ENCODE measurements at places on chromosomes 2 and 18. TPM values are rescaled to one million over a fixed set of nuclear protein-coding genes. Genes with fewer than 3 reads are reported as not detected.
A peak's percentile ranks its signal among the peaks of the same experiment; 100 is the strongest.

DNA sequence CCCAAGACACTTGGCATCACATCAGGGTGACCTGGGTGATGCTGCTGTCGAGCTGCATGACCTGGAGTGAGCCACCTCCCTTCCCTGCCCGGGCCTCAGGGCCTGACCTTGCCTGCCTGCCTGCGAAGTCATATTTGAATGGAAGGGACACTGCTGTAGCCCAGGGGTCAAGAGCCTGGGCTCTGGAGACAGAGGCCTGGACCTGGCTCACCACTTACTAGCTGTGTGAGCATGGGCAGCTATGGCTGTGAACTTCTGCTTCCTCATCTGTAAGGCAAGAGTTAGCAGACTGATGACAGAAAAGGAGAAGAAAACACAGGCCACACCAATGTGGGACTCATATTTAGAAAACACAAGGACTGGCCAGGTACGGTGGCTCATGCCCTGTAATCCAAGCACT lies 118.7 kb downstream of the ZFP36L2 start:
- no peak for DNase-seq

GRCh38 chr2:41990688-41991087 lies 57.1 kb upstream of the PKDCC start:
- DNase-seq = no peak

DNA sequence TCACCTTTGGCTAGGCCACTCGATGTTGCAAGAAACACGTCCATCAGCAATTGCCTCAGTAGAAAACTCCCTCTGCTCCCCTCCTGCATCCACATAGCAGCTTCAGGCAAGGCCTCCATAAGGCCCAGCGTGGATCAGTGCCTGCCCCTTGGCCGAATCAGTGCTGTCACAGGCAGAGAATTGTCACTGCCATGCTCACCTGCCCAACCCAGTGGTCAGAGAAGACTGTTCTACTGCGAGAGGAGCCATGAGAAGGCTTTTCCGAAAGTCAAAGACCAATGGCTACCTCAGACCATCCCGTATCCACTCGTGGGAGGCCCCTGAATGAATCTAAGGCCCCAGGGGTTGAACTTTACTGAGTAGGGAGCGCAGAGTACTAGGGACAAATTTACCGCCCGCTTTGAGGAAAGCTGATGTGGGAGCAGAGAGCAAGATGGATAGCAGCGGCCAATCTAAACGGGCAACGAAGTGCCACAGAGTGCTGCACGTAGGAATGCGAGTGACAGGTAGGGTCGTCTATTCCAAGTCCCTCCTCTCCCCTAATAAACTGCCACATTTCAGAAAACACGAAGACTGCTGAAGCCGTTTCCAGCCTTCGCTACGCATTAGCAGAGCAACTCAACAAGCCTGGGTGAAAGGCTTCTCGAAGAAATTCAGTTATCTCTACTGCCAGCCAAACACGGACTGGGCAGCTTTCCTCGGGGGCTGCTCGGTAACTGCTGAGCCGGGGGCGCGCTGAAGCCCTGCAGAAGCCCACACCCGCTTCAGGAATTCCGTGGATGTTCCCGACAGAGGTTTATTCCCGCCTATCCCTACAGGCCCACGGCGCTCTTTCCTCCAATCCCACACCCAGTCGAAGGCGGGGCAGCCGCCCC lies 968 bp upstream of the RALBP1 start:
- peak; percentile 29 for DNase-seq

- no peak for DNase-seq
Observed at GRCh38 chr2:15869871-15870270, 70.5 kb upstream of the MYCN start.

DNA sequence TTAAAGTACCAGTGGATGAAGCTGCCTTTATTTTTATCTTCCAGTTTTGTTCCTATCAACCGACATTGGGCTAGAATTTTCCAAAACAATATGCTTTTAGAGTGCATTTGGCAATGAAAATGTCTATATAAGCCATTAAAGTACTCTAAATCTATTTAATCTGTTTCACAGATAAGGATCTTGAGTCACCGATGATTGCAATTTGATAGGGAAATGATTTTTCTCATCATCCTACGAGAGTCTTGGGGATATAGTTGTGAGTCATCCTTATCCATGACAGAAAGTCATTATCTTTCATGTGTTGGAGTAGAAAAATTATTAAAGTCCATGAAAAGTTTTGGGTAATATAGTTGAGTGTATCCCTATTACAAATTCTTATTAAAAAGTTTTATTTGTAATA lies 26.1 kb downstream of the SLC39A10 start:
- no peak for DNase-seq

DNA sequence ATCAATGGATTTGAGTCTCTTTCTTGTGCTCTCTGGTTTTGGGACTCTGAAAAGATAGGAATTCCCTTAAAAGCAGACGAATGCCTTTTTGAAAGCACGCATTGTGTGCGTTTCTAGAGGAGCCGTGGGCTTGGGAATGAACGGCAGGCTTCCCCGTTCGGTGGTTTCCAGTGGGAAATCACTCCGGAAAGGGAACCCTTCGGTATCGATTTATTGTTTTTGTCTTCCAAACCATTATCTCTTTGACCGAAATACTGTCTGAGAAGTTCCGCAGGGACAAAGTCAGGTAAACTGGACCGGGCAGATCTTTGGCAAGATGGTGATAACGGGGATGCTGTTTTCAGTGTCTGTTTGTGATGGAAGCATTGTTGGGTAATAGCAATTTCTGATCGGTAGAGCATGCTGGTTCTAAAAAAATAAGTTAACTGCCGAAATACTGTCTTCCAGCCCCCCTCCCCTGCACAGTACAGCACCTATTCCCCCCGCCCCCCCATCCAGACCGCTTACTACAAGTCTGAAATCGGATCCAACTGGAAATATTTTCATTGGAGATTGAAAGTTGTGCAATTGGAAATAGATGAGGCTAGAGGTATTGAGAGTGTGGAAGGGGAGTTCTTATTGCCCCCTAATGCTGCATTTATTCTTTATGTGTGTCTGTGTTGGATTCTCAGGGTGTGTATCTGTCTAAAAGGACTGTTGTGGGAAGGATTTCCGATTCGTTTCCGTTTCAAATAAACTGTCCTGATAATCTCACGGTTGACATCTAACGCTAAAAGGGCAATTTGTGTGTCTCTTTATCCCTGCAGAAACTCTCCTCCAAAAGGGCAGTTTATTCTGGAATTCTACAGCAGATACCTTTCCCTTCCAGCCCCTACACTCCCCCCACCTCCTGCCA lies 635 bp downstream of the SETBP1 start:
- DNase-seq = no peak

DNA sequence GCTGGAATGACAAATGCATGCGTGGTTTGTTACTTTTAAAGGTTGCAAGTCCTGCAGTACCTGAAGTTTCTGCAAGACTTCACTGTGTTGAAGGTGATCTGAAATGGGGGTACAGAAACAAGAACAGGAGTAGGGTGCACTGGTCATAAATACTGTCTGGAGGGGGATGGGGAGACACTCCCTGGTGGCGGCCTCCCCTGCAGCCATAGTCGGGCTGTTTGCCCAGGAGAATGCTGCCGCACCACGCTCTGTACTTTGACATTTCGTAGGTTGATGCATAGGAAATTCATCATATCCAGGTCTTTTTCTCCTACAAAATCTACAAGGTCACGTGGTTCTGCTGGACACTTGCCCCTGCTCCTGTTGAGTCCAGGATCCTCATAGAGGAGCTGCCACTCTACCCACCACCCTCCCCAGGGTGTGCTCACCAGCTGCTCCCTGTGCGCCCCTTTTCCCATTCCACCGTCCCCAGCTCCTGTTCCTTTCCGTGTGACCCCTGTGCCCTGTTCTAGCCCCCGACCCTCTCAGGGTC lies 103.8 kb downstream of the RNF144A start:
- DNase-seq = no peak

- no peak for DNase-seq
Observed at GRCh38 chr2:168255866-168256265, 8.5 kb upstream of the STK39 start.

GRCh38 chr2:4745056-4745991 lies 946.9 kb upstream of the SOX11 start:
- no peak for DNase-seq

DNA sequence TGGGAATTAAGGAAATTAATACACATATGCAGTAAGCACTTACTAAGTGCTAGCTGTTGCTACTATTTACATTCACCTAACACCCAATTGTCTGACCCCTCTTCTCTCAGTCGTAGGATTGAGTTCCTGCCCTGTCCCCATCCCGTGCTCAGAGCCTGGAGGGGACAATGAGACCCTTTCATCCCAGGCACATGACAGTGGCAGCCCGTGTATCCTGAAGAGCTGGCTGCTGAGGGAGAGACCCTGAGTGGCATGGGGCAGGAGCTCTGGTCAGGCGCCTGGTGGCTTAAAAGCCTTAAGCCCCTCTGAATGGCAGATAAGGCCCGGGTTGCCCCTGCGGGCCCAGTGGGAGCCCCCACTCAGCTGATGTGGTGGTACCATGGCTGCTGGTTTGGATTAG lies 99.0 kb downstream of the DYSF start:
- DNase-seq = no peak

- no peak for DNase-seq
Observed at GRCh38 chr2:47177043-47177565, 22.0 kb upstream of the STPG4 start.

- DNase-seq = no peak
Observed at GRCh38 chr2:176151442-176152287, at the start of gene HOXD4. Gene HOXD4 (plus strand): TSS chr2:176151550. CDS start chr2:176151634, 84 bp downstream.

DNA sequence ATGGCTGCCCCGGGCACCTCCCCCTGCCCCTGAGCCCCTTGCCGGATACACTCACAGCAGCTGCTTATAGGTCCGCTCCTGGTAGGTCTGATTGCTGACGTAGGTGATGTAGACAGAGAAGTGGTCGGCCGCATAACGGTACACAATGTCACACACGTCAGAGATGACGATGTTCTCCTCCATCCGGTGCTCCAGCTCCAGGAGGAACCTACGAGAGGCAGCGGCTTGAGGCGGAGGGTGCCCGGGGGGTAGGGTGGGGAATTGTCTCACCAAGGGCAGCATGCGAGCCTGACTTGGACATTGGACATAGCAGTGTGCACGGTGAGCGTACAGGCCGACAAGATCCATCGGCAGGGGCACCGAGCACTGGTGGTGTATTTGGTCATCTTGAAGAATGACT lies 22.8 kb downstream of the SNORC start:
- DNase-seq = no peak

- DNase-seq = no peak
Observed at GRCh38 chr18:76374330-76375281, 120.4 kb downstream of the ZNF516 start.

GRCh38 chr2:167471734-167472133 lies 583.5 kb downstream of the XIRP2 start:
- DNase-seq = no peak

- no peak for DNase-seq
Observed at GRCh38 chr2:232422051-232422450, 15.4 kb downstream of the ALPG start.

GRCh38 chr2:190879474-190880377 lies 895 bp upstream of the GLS start:
- no peak for DNase-seq

- no peak for DNase-seq
Observed at GRCh38 chr18:68500556-68500955, 214.4 kb downstream of the TMX3 start.

RAPGEF4 gene
- total RNA-seq = 24.6 TPM

GMCL1 gene
- 18.0 TPM for total RNA-seq

EFEMP1 gene
- total RNA-seq = 1,590 TPM

WNT10A gene
- total RNA-seq = not detected
